ENCODE measurements at places on chromosomes 7 and 10.

GRCh38 chr7:21934808-21935207 lies 10.9 kb downstream of the CDCA7L start:
- DNase-seq: no peak

DNA sequence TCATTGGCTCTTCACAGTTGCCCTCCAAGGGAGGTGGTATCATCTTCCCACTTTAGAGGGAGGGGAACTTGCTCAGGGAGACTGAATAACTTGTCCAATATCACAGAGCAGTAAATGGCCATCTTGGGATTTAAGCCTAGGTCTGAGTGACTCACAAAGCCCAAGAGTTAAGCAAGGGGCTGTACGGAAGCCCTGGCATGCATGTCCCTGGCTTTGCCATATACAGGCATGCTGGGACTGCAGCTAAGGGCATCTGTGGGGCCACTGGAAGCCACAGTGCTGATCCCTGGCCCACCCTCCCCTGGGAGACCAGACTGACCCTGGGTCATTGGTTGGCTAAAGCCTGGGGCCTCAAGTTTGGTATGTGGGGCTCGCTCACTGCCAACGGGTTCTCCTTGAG lies 3.1 kb downstream of the VSIR start:
- DNase-seq: no peak

GRCh38 chr10:132595854-132596253 lies 58.3 kb downstream of the INPP5A start:
- DNase-seq: no peak

DNA sequence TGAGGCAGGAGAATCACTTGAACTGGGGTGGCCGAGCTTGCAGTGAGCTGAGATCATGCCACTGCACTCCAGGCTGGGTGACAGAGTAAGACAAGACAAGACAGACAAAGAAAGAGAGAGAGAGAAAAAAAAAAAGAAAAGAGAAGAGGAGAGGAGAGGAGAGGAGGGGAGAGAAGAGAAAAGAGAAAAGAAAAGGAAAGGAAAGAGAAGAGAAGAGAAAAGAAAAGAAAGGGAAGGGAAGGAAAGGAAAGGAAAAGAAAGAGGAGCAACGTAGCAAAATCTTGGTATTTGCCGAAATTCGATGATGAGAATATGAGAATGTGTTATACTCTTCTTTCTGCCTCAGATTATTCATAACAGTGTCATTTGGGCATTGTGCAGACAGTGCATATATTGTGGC lies 101.2 kb upstream of the PFKP start:
- no peak for DNase-seq

- DNase-seq: no peak
Observed at GRCh38 chr7:48458701-48459524, 287.7 kb downstream of the ABCA13 start.

DNA sequence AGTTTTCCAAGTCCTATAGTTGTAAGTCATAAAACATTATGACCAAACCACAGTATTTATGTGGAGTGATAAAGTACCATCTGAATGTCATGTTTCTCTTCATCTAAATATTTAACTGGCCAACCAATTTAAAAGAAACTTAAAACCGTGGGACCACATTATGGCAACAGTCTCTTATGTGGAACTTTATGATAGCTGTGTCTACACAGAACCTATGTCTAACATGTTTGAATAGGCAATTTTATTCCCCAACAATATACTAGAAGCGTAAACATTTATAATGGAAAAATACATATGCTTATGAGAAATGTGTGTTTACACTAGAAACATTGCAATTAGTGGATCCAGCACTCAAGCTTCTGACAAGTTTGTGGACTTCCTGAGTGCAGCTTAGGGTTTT lies 680.7 kb downstream of the REEP3 start:
- DNase-seq: no peak
